Activated T-cell treated with anti-CD3 and anti-CD28 coated beads, Interleukin-2, amount 50 U/mL, for 72 hours (primary cell): ENCODE measurements at places on chromosomes 5 and 9.

DNA sequence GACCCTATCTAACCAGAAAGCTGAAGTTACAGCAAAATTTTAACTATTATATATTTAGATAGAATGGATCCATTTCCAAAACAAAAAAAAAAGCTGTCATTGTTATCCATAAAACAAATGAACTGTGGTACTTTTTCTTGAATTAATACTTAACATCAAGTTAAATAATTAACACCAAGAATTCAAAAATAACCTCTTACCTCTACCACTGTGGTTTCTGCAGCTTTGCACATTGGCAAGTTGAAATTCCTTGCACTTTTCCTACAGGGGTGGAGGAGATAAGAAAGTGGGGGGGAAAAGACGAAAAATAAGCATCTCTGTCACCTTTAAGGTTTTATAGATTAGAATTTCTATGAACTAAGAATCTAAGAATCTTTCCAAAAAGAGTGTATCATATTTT, 30.0 kb downstream of the OXCT1 start:
- no peak for DNase-seq

- no peak for DNase-seq
Measured at GRCh38 chr5:126100767-126101166, 322.4 kb upstream of the GRAMD2B start.

GRCh38 chr9:74498621-74499095, 1.5 kb downstream of the RORB start:
- DNase-seq: no peak

DNA sequence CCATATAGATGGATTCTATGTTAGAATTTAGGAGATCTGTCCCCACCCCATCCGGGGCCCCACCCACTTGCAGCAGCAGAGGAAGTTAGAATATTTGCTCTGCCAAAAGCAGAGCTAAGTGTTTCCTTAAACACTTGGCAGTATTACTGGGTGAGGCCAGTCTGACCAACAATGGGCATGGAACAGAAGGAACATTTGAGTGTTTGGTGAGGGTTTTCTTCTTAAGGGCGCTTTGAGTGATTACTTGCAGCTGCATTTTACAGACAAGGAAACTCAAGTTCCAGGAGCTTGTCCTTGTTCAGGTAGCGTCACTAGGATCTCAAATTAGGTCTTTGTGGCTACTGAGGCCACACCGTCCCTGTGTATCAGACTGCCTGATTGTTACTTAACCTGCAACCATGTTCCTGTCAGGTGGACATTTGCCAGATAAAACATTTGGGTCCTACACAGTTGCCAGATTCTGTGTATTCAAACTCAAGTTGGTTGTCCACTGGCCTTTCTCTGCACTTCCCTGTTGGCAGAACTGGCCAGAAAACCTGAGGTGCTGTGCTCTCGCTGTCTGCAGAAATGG, 59.3 kb downstream of the SLC46A2 start:
- DNase-seq: no peak

DNA sequence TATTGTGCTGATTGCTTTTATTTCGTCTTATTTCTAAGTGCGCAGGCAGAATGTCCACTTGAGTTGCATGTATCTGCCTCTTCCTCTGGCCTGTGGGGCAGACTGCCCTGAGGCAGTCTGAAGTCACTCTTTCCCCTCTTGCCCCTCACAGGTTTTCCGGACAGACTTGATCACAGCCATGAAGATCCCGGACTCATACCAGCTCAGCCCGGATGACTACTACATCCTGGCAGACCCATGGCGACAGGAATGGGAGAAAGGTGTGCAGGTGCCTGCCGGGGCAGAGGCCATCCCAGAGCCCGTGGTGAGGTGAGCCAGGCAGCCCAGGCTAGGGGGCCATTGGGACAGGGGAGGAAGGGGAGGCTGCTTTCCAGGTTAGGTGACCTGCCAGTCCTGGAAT, 26.4 kb downstream of the JADE2 start:
- DNase-seq: no peak

DNA sequence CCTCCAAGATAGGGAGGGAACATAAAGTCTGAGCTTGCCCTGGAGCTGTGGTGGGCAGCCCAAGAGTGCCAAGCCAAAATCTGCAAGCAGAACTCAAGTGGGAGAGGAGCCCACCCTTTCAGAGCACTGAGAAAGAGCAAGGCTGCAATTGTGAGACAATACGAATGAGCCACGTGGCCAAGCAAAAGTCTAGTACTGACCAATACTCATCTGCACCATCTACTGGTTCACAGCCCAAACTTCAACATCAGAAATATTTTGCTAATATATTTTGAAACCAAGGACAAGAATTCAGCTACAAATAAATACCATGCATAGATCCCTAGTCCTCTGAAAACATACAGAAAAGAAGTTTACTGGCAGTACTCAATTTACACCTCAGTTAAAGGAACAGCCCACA, 696.2 kb upstream of the COX7C start:
- DNase-seq: no peak

GRCh38 chr9:89812556-89813181, 207.9 kb downstream of the GADD45G start:
- DNase-seq: no peak

DNA sequence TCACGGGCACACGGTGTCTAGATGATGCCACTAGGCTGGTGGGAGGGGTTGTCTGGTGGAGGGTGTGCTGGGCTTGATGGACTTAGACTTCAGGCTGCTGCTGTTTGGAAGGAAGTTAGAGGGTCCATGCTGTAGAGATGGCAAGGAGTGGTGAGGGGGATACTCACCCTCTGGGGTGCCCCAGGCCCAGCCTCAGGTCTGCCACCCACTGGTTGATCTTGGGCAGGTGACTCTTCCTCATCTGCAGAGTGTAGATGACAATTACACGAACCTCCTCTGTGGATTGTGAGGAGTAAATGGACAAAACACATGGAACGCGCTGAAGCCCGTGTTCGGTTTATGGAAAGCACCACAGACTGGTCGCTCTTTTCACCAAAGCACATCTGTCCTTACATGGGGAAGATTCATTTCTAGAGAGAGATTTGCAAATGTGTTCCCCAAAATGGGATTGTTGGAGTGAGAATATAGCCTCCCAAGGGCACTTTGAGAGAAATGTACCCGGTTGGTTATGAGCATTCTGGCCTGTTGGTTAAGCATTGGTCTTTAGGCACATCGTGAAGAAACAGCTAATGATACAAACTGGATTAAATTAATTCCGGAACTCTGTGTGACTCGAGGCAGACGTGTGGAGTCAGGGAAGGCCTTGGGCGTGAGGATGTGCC, 58.2 kb downstream of the ZNF618 start:
- no peak for DNase-seq

- no peak for DNase-seq
Measured at GRCh38 chr5:78377718-78378105, 17.3 kb downstream of the SCAMP1 start.

GRCh38 chr5:62137628-62138027, 168.4 kb upstream of the KIF2A start:
- no peak for DNase-seq

DNA sequence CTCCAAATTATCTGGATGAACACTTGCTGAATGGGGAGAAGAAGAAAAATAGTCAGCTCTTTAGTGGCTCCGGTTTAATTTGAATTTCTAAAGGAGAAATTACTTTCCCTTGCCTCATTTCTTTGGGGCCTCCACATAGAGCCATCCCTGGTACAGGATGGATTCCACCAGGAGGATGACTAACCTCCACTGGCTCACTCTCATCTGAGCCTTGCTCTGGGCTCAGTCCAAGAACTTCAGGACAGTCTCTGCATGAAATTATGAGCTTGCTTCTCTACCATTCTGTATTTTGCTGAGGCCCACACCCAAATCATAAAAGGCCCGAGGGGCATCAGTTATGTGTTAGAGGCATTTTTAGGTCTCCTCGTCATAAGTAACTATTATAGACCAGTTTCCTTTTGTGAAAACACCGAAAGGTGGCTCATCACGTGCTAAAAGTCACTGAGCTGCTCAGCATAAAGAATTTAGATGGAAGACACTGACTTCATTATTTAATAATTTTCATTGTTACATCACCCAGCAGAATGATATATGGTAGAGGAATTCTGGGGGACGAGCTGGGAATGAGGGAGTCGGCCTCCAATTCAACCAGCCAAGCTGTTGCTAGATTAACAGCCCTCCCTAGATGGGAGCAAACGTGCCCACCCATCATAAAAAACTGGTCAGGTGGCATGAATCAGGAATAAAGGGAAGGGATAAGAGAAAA, 222.1 kb downstream of the TARS1 start:
- no peak for DNase-seq

GRCh38 chr9:89154218-89154617, 24.4 kb downstream of the SHC3 start:
- DNase-seq: no peak

- DNase-seq: no peak
Measured at GRCh38 chr5:78335976-78336375, 24.4 kb upstream of the SCAMP1 start.

DNA sequence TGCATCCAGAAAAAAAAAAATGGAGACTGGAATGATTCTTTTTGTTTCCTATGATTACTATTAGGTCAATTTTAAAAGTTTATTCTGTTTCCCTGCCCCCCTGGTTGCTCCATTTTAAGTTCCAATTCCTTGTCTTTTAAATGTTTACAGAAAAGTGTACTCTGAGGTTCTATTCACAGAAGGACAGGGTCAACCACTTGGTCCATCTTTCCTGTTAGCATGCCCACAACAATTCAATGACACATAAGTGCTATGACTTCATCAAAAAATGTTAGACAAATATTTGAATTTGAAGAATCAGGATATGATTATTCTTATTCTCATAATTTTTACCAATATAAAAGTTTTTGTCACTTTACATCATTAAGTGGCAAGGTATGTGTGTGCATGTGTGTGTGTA, 123.7 kb downstream of the PDE4D start:
- no peak for DNase-seq

- DNase-seq: no peak
Measured at GRCh38 chr5:84383816-84384603, 670 bp downstream of the EDIL3 start.

DNA sequence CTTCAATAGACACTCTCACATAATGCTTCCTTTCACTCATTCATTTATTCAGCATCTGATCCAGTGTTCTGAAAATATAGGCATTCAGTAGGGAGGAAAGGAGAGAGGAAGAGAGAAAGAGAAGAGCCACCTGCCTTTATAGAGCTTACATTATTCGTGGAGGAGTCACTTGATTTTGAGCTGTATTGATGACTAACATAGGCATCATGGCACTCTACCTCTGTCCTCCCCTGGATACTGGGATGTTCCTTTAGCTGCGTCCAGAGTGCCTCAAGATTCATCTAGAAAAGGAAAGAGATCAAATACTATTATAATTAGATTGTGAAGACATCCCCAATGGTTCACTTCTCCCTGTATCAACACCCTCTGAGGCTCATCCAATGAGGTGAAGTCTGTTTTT, 345.1 kb downstream of the SPATA31D1 start:
- DNase-seq: no peak

- DNase-seq: no peak
Measured at GRCh38 chr9:131618071-131618479, 72.8 kb downstream of the PRRT1B start.

DNA sequence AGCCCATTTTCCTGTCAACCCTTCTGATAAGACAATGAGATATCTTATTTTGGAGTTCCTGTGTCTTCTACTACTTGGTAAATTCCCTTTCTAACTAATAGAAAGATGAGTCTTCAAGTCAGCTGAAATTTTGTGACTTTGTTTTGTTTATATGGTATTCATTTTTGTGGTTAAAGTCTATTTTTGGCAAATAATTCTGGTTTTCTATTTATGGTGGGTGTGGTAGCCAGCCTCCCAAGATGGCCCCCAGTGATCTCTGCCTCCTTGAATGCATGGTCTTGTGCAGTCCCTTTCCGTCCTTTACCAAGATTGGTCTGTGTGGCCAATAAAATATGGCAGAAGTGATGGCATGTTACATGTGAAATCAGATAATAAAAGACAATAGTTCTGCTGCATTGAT, 91.5 kb downstream of the NR3C1 start:
- DNase-seq: no peak

DNA sequence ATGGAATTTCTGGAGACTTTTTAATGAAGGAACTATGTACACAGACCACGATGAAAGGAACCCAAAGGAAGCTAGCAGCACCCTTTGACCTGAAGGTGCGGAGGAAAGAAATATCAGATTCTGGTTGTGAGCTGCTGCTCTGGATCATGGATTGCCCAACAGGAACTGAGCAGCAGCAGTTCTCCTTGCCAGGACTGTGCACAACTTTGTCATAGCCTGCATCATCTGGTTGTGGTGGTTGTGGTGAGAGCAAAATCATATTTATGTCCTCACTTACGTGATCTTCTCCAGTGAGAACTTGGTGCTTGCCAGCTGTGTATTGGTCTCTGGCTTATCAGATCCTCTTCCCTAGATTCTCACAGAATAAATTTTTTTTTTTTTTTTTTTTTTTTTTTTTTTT, 70.7 kb upstream of the LPAR1 start:
- no peak for DNase-seq

DNA sequence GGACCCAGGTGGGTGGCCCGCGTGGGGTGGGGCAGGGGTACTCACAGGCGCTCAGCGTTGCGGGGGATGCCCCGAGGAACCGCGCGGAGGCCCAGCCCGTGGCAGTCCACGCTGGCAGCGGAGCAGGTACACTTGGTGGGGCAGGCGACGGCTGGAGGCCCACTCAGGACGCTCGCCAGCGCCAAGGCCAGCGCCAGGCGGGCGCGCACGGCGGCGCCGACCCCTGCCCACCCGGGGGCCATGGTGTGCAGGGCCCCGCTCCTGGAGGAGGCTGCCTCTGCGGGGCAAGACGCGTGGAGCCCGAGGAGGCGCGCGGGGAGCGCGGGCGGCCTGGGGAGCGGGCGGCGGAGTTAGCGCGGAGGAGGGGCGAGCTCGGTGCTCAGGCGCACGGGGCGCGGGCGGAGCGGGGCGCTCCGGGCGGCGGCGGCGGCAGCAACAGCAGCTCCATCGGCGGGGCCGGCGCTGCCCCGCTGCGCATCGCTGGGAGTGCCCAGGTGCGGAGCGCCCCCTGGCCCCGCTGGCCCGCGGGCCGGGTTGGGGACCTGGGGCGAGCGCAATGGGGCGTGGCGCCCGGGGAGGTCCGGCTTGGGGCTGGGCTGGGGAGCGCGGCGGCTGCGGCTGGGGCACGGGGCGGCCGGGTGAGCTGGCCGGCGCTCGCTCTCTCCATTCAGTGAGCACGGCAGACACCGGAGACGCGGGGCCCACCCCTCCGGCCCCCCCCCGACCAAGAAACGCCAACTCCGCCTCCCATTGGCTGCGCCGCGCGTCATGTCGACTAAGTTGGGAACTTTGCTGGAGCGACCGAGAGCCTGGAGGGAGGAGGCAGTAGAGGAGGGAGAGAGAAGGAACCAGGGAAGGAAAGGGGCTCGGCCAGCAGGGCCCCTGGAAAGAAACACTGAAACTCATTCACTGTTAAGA, at the start of gene SLIT3:
Gene SLIT3 (minus strand): TSS at position 672 of the 918 bp plus-strand sequence. CDS start 430 bp downstream, at position 242.
- DNase-seq: no peak
